Tibial nerve (tissue), 4 donors: ENCODE measurements at places on chromosomes 7 and 10. TPM values are rescaled to one million over a fixed set of nuclear protein-coding genes. Genes with fewer than 3 reads are reported as not detected.

GARIN1A gene
- total RNA-seq, result 2.7 TPM

IMMP2L gene
- 17.7 TPM for total RNA-seq

CPA5 gene
- total RNA-seq, result not detected

MYPN gene
- not detected for total RNA-seq

UNCX gene
- total RNA-seq, result not detected

CLRN3 gene
- not detected for total RNA-seq

HMX2 gene
- total RNA-seq, result not detected

SLC37A3 gene
- 42.9 TPM for total RNA-seq

TRIM4 gene
- 59.9 TPM for total RNA-seq

OR2A5 gene
- total RNA-seq, result not detected

GIMAP2 gene
- 22.0 TPM for total RNA-seq

PSMG3 gene
- total RNA-seq, result 36.3 TPM

DNA sequence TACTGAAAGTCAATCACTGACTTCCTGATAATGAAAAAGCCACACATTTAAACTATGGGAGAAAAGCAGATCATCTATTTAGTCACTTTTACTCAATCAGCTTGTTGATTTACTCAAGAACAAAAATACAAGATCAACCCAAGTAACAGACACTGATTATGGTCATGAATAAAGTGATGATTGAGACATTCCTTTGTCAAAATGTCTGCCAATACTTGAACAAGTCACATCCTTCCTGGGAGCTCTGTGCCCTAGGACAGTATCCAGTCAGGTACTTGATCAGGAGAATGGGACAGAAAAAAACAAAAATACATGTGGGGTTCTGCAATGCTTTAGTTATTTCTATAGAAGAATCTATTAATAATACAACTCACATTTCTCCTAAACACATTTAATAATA lies 150.0 kb upstream of the NEBL start:
- DNase-seq, result no peak

- DNase-seq, result no peak
Observed at GRCh38 chr7:128673571-128673970, 1.5 kb downstream of the GARIN1A start.

DNA sequence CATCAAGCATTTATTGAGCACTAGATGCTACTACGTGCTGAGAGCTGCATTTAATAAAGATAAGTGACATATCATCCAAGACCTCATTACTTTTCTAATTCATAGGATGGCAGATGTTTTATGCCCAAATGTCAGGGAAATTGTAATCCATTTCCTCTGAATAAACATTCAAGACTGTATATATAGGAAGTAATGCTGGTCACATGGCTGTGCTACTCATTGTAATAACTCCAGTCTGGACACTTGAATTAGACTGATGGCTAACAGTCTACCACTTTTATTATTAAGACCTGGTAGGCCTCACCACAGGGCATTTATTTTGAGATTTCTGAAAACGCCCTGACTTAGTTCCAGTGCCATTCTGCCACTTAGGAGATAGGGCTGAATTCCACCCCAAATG lies 36.6 kb downstream of the PIK3AP1 start:
- DNase-seq, result no peak

- DNase-seq, result no peak
Observed at GRCh38 chr7:77587272-77587671, 50.2 kb downstream of the PTPN12 start.

GRCh38 chr10:122054048-122055025 lies 65.4 kb downstream of the TACC2 start:
- DNase-seq, result peak; percentile 59

- DNase-seq, result no peak
Observed at GRCh38 chr10:16901106-16901505, 83.9 kb upstream of the RSU1 start.

- peak; percentile 84 for DNase-seq
Observed at GRCh38 chr10:102776779-102777456, 33.2 kb downstream of the WBP1L start.

- DNase-seq, result no peak
Observed at GRCh38 chr7:138564365-138564764, 104.3 kb downstream of the TRIM24 start.

DNA sequence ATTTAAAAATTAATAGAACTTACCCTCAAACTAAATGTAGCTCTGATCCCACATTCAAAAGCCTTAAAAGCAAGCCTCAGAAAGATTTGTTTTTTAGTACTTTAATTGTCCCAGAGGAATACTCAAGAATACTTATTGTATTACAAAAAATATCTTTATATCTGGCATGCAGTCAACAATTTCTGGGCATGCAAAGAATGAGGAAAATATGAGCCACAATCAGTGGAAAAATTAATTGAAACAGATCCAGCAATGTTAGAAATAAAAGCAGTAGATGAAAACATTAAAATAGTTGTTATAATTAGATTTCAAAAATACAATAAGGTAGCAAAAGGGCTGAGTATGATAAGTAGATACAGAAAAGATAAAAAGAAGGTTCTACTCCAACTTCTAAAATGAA lies 154.7 kb downstream of the PON1 start:
- DNase-seq, result no peak

- DNase-seq, result no peak
Observed at GRCh38 chr7:3431306-3431705, 130.3 kb downstream of the SDK1 start.

- no peak for DNase-seq
Observed at GRCh38 chr10:124481717-124482116, 20.1 kb downstream of the LHPP start.

GRCh38 chr10:102274062-102274461 lies 28.7 kb downstream of the GBF1 start:
- no peak for DNase-seq

- DNase-seq, result no peak
Observed at GRCh38 chr10:4568086-4568485, 257.9 kb upstream of the AKR1E2 start.

DNA sequence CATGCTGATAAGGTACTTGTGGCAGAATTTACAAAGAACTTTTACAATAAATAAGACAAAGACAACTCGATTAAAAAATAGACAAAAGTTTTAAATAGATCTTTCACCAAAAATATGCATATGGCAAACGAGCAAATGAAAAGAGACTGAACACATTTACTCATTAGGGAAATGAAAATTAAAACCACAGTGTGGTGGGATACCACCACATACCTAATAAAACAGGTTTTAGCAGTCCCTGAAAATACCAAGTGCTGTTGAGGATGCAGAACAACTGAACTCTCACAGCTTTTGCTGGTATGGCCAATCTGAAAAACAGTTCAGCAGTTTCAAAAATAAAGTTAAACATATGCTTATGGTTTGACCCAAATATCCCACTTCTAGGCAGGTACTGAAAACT lies 205.4 kb upstream of the ADO start:
- DNase-seq, result no peak

- DNase-seq, result peak; percentile 82
Observed at GRCh38 chr10:125060826-125061556, 99.4 kb downstream of the CTBP2 start.

DNA sequence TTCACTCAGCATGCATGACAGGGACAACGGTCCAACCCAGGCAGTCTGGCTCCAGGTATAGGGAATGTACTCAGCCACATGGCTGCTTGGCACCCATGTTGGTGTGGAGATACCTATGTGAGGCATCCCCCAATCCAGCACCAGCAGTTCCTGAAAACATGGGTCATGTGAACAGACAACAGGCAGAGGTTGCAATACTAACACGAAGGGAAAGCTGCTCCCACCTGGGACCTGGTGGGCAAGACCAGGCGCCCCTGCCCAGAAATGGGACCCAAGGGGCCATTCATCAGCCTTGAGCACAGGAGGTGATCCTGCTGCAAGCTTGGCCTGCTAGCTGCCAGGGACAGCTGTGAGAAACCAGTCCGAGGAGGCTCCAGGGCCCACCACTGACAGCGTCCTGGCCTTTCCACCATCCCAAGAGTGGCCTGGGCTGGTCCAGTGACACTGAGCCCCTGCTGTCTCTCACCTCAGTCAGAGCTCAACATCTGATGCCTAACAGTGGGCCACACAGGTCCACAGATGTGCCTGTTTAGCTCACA lies 142.3 kb downstream of the ARHGAP22 start:
- no peak for DNase-seq

DNA sequence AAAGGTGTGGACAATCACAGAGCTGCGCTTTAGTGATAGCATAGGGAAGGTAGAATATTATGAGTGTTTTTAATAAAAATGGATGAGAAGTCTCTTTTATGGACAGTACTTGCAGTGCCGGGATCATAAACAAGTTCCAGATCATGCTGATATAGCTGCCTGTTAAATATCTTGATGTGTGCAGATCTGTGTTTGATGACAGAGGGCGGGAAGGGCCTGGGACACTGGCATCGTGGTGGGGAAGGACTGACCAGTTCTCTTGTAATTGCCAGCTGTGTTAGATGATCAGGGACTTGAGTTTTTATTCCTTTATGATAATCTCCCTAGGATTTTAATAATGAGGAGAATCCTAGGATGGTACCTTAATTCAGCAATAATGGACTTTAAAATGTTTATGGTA lies 14.6 kb downstream of the SND1 start:
- DNase-seq, result no peak

- DNase-seq, result no peak
Observed at GRCh38 chr10:50614444-50615137, 9.2 kb downstream of the SGMS1 start.

- DNase-seq, result no peak
Observed at GRCh38 chr7:101680406-101681145, 51.5 kb upstream of the MYL10 start.

- DNase-seq, result no peak
Observed at GRCh38 chr10:132252412-132252811, 55.3 kb downstream of the STK32C start.

GRCh38 chr10:117320050-117320665 lies 55.1 kb downstream of the PDZD8 start:
- DNase-seq, result no peak

DNA sequence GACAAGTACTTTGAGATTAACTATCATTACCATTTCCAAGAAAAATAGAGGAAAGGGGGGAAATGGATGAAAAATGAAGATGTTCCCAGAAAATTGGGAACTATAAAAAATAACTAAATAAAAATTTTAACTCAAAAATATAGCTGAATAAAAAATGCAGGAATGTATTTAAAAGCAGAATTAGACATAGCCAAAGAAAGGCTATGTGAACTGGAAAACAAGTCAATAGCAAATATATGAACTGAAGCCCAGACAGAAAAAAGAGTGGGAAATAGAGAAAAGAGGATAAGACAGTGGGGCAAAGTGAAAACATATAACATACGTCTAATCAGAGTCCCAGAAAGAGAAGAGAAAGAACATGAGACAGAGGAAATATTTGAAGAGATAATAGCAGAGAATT lies 10.3 kb downstream of the PPP1R3C start:
- no peak for DNase-seq

DNA sequence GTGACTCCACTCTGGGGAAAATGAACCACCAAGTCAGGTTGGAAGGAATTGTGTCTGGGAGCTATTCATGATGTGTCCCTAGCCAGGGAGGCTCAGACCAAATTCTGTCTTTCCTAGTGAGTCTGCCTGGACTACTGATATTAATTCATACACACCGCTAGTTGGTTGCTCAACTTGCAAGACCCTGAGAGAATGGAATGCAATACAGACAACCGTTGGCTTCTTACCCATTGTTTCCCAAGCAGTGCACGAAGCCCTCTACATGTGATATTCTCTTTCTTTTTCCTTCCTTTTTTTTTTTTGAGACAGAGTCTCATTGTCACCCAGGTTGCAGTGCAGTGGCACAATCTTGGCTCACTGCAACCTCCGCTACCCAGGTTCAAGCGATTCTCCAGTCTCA lies 19.4 kb upstream of the SRGN start:
- no peak for DNase-seq
